ENCODE measurements at places on chromosomes 1 and 21. TPM values are rescaled to one million over a fixed set of nuclear protein-coding genes. Genes with fewer than 3 reads are reported as not detected.

MROH9 gene
- total RNA-seq: not detected

ATP1A4 gene
- under 0.01 TPM for total RNA-seq

MIXL1 gene
- 0.25 TPM for total RNA-seq

CR1 gene
- total RNA-seq: 0.25 TPM

SYTL1 gene
- total RNA-seq: 0.25 TPM

VHLL gene
- 0.25 TPM for total RNA-seq

GRIK1 gene
- total RNA-seq: 4.9 TPM
